ENCODE measurements at places on chromosomes 1 and 21.

DNA sequence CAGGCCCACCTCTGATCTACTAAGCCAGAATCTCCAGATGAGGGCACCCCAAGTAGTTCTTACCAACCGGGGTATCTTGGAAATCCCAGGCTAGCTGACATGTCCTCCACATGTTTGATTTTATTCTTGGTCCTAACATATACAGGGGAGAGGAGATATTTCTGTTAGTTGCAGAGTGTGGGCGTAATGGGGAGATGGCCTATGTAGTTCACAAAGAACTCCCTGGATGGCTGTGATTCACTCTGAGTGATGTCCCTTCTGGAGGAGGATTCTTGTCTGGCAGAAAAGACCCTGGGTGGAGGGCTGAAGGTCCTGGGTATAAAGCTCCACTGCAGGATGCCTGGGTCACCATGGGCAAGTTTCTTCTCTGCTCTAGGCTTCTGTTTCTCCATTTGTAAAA, 13.1 kb downstream of the MECR start:
- DNase-seq, result no peak

DNA sequence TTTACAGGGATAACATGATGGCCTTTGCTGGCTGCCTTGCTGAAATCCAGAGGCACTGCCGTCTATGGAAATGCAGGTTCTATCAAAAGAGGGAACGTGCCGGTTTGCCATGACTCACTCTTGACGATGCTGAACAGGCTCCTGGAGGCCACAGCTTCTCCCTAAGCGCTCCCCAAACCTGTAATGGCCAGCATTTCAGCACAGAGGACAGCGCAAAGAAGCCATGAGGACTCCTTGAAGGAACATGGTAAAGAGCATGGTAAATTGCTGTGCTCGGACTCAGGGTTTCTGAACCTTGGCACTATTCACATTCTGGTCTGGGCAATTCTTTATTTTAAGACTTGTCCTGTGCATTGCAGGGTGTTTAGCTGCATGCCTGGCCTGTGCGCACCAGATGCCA, 217.5 kb downstream of the CAMTA1 start:
- DNase-seq, result no peak

DNA sequence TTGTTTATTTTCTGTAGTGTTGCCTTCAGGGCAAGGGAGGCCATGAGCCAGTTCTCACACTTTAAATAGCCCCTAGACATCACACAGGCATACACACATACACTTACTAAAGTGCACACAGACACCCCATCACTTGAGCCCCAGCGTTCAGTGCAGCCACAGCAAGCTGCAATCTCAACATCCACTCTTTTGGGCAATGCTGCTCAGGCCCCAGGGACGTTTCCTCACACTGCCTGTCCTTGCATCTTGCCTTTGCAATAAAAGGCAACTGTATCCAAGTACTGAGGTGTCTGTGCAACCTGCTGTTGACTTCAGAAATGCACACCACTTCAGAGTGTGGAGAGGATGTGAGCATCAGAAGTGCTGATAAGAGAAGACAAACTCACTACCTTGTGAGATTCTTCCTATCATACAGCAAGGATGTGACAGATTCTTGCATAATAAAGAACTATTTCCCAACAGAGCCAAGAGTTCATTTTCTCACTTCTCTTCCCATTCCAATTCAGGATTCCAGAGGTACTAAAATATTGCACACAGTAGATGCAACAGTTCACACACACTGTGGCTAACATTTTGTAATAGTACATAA, 36.2 kb downstream of the IRF2BP2 start:
- DNase-seq, result no peak

DNA sequence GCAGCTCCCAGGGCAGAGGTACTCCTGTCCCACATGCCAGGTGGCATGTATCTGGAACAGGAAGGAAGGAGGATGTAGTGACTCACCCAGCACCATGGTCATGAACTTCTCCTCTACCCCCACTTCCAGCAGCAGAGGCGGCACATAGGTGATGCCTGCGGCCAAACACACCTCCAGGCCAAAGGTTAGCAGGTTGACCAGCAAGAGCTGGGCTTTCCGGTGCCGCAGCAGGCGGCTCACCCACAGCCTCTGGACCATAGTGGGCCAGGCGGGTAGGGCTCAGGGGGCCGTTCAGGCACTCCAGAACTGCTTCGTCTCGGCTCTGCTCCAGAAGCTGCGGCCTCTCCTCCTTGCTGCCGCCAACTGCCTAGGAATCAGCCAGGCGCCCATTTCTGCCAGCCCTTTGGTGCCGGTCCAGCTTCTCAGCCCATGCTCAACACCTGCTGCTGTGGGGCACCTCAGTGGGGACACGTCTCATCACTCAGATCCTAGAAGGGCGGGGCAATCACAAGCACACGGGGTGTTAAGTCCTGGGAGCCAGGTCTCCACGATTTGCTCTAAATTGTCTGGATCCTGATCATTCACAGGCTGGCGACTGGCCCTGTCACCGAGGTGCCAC, 15.8 kb downstream of the SLC45A3 start:
- no peak for DNase-seq

DNA sequence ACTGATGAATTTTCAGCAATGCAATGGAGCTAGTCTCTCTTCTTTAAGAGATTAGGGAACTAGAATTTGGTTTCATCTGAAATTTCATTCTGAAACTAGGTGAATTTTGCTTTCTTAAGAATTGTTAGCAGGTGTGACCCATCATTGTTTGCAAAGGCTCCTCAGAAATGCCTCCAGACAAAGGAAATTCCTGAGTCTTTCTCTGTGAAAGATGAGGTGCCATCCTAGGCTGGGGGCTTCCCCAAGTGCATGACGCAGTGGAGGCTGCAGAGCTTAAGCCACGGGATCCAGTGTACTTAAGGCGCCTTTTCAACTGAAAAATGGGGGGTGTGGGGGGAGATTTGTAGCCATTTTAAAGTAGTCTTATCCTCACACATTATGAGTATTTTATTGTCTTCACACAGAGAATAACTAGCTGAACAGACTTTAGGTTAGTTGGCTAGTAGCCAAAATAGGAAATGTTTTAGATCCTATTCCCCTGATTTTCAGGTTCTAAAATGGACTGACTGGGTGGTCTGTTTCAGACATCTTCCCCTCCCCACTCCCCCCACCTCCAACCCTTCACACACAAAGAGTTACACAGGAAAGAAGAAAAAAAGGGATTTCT, 202.0 kb downstream of the NFIA start:
- DNase-seq, result no peak

DNA sequence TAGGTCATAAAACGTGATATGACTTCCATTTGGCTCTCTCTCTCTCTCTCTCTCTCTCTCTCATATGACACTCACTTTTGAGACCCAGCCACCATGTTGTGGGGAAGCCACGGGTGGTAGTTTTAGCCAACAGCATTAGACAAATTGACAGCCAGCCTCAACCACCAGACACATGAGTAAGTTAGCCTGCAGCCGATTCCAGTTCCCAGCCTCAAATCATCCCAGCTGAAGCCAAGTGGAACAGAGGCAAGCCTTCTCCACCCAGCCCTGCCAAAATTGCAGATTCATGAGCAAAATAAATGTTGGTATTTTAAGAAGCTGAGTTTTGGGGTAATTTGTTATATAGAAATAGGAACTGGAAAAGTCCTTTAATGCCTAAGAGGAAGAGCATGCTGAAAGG, 98.0 kb upstream of the DNAH14 start:
- DNase-seq, result no peak

GRCh38 chr1:237093691-237094090, 51.7 kb downstream of the RYR2 start:
- DNase-seq, result no peak

DNA sequence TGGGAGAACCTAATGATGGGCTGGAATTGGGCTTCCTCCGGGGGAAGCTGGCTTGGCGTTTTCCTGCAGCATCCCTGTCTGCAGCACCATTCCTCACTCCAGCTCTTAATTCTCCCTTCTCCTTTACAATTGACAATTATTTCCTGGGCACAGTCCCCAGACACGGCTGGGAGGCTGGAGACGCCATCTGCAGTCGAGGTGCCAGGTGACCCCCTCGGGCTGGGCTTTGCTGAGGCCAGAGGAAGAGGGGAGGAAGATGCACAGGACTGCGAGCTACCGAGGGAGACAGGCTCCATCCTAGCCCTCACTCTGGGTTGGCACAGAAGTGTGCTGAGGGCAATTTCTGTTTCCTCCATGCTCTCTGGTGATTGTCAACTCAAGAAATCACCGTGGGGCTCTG, 453.8 kb downstream of the PTPRU start:
- DNase-seq, result no peak

- DNase-seq, result no peak
Measured at GRCh38 chr1:173099166-173099565, 48.4 kb upstream of the TNFSF18 start.

DNA sequence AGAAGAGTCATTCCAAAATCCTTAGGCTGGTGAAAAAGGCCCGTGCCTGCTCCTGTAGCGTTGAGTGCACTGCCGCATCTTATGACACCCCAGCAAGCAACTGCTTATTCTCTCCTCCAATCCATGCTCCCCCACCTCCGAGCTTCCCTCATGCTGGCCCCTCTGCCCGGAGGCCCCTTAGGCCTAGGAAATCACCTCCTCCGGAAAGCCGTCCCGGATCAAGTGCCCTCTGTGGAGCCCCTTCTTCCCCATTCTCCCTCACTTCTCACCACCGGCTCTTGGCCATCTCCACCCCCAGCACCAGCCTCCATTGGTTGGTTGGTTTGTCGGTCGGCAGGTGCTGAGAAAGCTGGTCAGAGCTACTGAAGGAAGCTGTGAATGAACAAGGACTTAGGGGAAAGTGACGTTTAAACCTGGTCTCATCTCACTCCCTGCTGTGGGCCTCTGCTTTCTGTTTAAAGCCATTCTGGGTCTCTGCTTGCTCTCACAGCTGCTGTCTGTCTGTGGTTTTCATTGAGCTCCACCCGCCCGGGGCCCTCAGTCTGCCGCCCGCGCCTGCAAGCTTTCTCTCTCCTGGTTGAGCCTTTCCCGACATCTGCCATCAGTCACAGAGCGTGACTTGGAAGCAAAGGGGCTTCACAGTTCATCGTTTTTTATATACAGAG, 122.2 kb downstream of the KCNN3 start:
- no peak for DNase-seq

GRCh38 chr1:20732071-20732587, 374 bp downstream of the SH2D5 start:
- DNase-seq, result peak; percentile 59

GRCh38 chr1:201706109-201706508, 122.8 kb upstream of the IPO9 start:
- no peak for DNase-seq

GRCh38 chr1:153651771-153652170, 6.7 kb upstream of the SNAPIN start:
- no peak for DNase-seq

DNA sequence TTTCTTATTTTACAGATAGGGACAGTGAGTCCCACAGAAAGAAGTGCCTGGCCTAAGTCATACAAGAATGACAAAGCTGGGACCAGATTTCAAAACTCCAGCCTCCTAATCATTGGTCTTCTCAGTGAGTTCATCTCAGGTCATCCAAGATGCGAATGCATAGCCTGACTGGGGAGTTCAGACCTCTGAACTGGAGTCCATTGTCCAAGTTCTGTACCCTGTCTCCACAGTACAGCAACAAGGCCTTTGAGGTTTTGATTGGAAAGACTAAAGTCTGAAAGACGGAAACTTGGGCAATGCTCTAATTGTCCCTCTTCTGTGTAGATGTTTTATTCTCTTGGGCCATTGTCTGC, 62.0 kb downstream of the TNN start:
- DNase-seq, result no peak

- no peak for DNase-seq
Measured at GRCh38 chr21:29384683-29385359, 86.1 kb downstream of the BACH1 start.

- DNase-seq, result peak; percentile 73
Measured at GRCh38 chr1:54070171-54070837, 16.9 kb downstream of the TCEANC2 start.
